ENCODE measurements at places on chromosomes 6 and 20.

GRCh38 chr20:15485519-15485918, 1087.7 kb downstream of the KIF16B start:
- DNase-seq, result no peak

DNA sequence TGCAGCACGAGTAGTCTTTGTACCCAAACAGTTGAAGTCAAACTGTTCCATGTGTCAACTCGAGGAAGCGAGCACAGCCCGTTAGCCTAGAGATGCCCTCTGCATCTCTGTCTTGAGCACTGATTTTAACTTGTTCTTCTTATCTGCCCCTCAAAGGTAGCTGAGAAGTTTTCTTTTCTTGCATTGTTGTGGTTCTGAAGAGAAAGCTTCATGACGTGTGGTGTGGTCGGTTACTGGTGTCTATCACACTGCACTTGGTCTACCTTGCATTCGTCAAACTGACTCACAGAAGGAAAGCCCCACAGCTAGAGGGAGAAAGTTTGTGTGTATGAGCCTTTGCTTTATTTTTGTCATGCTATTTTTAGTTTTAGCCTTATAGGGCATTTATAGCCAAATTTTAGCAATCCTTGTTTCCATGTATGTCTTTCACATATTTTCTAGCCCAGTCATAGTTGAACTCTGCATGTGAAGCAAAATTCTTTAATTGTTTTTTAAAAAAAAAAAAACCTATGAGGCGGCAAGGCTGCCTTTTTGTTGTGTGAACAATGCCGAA, 115.1 kb downstream of the JAG1 start:
- no peak for DNase-seq

DNA sequence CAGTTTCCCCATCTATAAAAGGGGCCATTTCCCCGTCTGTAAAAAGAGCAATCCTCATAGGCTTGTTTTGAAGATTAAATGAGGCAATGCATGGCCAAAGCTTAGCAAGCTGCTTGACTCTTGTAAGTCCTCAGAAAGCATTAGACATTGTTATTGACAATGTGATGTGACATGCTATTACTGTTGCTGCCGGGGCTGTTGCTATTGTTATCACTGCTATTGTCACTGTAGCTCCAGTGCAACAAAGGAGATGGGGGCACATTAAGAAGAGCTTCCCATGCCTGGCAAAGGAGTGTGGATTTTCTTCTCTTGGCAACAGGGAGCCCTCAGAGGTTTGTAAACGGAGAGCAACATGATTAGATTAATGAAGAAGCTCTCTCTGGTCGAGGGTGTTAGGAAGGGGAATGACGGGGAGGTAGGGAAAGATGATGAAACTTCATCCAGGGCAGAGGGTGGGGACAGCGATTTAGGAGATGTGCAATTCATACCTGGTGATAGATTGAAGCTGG, 33.1 kb upstream of the FAM83D start:
- DNase-seq, result no peak

DNA sequence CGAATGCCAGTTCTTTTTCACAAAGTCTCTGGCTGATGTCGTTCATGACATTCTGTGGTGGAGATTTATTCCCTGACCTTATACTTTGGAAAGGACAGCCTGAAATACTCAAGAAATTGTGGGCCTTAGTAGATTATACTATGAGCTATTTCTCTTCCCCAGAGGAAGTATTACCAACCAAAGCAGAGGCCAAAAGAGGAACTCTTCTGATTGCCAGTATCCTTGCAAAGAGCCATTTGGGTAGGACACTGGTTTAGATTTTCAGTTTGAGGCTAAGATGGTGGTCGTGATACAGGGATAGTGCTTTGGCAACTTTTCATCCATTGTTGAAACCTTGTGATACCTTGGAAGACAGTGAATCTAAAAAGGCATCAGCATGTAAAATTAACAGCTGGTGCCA, 327.3 kb downstream of the HACE1 start:
- no peak for DNase-seq

- no peak for DNase-seq
These were observed 173.8 kb upstream of the NRSN1 start for GRCh38 chr6:23952245-23952644.

DNA sequence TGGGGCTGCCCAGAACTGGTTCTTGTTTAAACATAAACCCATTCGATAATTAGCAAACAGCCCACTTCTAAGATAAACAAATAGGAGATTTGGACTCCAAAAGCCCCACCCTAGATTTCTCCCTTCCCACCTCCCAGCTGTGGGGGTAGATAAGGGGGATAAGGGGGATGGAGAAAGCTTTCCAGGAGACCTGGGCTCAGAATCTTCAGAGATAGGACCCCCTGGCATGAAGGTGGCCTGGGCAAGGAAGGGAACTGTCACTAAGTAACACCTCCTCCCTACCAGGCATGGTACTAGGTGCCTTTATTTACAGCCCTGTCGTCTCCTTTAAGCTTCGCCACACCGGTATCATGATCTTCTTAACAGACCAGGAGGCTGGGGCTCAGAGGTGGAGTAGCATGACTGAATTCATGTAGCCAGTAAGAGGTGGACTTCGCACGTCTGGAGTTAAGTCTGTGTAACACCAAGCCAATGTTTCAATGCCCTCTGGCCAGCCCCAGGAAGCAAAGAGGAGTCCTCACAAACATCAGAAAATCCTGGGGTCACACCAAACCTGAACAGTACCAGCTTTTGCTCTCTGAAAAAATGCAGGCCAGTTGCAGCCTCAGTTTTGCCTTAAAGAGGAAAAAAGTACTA, 4.6 kb downstream of the SDC4 start:
- DNase-seq, result no peak

GRCh38 chr6:163415620-163416556, 1.4 kb downstream of the QKI start:
- DNase-seq, result no peak

- no peak for DNase-seq
These were observed 108.7 kb downstream of the ERMARD start for GRCh38 chr6:169859978-169860703.

DNA sequence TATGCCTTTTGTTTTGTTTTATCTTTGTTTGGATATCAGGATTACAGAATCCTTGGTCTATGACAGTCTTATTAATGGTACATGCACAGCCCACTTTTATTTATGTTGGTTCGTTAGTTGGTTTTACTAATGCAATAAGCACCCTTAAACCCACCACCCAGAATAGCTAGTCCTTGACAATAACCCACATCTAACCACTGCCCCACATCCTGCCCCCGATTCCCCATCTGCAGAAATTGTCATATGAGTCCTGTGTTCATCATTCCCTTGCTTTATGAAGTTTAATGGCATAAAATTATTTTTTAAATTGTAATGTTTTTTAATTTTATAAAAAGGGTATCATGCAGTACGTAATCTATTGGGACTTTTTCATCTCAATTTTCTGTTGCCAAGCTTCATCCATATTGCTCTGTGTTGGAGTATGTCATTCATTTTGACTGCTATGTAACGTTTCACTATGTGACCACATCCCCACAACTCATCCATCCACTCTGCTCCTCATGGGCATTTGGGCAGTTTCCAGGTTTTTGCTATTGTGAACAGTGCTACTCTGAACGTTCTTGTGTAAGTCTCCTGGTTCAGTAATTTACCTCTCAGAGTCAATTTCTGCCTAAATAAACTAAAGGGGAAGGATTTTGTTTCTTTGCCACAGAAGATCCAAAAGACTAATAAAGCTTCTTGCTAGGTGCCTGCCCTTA, 150.4 kb downstream of the MRPL14 start:
- no peak for DNase-seq

- no peak for DNase-seq
These were observed 39.6 kb upstream of the MLN start for GRCh38 chr6:33843131-33844121.

DNA sequence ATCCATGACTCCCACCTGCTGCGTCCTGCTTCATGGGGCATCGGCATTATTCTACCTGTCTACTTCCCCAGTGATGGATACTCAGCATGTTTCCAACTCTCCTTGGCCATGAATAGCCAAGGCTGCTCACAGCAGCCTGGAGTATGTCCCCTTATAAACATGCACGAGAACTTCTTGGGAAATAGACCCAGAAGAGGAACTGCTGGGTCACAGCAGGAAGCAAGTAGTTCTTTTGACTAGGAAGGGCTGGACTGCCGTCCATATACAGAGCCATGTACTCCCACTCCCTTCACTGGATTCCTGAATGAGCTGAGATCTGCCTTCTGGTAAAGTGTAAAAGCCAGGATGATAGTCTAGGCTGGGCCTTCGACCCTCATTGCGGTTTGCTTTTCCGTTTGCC, 106.3 kb upstream of the KCNK16 start:
- no peak for DNase-seq

DNA sequence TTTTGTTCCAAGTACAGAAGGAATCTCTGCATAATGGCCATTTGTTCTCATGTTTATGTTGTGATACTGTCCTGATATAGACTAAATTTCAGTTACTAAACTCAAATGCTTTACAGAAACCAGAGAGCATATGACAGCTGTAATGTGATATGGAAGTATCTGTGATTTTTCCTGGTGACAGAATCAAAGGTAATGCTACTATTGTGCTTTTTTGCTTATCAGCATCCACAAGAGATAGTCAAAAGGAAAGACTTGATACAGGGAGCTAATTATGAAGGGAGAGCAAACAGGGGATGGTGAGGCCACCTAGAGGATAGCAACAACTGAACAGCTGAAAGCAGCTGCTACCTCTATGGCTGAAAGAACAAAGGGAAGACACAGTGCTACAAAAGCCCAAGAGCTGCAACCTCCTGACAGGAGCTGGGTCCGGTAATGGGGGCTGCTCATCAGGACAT, 181.4 kb downstream of the PHF3 start:
- no peak for DNase-seq

DNA sequence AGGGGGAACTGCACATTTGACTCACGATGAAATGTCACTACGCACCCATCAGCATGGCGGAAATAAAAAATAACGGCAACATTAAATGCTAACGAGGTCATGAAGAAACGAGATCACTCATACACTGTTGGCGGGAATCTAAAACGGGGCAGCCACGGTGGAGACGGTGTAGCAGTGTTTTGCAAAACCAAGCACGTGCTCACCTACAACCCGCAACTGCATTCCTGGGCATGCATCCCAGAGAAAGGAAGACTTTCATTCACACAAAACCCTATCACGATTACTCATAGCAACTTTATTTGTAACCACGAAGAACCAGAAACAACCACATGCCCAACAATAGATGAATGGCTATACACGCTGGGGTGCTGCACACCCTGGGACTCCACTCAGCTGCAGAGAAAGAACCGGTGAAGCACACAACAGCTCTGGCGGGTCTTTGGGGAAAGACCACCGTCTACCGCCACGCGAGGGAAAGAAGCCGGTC, 77.0 kb downstream of the YTHDF1 start:
- DNase-seq, result no peak

GRCh38 chr6:49462599-49462926, 490 bp downstream of the MMUT start:
- DNase-seq, result peak; percentile 15

- no peak for DNase-seq
These were observed 278 bp downstream of the UST start for GRCh38 chr6:148747145-148747470.

DNA sequence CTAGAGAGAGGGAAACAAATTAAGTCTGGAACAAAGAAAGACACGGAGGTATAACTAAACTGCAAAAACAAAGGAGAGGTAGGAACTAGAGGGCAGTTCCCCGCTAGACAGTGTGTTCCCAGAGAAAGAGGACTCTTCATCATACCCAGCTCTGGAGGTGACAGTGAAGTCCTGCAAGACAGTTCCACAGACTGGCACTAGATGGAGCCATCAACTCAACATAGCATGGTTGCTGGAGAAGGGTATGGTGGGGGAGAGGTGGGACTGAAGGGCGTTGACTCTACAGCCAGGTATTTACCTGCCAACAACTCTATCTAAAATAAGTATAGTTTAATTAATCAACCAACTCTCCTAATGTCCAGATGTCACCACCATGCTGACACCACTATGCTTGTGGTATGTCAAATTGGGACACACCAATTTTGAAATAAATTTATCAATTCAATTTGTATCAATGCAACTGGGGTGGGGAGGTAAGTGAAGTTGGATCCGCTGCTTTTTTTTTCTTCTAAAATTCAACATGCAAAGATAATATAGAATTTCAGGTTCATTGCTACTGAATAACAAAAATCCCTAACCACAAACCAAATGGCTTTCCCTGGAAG, 9.7 kb downstream of the BACH2 start:
- DNase-seq, result no peak

GRCh38 chr20:47304287-47304686, 52.2 kb downstream of the ZMYND8 start:
- no peak for DNase-seq

GRCh38 chr6:4210629-4211419, 75.4 kb upstream of the ECI2 start:
- DNase-seq, result no peak

- no peak for DNase-seq
These were observed 32.9 kb downstream of the PTCHD4 start for GRCh38 chr6:48078120-48078519.

- DNase-seq, result no peak
These were observed 32.1 kb upstream of the COL21A1 start for GRCh38 chr6:56279331-56280080.

DNA sequence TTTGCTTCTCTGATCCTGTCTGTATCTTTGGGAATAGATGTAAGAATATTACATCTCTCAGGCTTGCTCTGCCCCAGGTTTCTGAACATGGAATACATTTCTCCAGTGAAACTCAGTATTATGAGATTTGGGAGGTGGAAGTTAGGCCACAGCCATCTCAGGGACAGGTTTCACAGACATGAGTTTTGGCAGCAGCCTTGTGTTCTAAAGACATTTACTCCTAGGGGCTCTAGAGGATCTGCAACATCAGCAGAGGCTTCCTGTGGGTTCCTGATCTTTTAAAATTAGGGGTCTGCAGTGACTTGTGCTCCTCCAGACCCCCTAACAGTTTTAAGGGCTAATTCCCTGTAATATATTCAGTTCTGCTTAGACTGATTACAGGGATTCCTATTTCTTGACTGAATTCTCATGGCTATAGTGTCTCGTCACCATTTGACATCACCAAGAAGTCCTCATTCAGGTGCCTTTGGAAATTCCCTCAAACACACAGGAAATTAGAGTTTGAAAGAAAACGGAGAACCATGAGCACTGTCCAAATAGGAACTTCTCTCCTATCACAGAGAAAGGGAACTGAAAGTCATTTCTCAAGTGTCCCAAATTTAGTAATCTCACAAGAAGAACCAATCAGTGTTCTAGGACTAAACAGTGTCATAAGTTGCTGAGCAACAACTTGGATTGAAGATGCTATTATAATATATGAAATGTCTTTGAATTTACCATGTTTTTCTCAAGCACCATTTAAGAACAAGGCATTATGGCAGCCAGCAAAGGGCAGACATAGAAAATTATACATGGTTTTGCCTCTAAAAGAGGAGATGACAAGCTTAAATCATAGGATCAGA, 2.5 kb upstream of the HLA-DRA start:
- no peak for DNase-seq

- DNase-seq, result no peak
These were observed 31.6 kb downstream of the GSTA2 start for GRCh38 chr6:52731719-52732118.

- DNase-seq, result no peak
These were observed 164.2 kb downstream of the NFATC2 start for GRCh38 chr20:51378171-51378928.

Measured in right lung (tissue), 10 donors.